Hepatocyte (in vitro differentiated cells): ENCODE measurements at places on chromosomes 3 and 15.
A peak's percentile ranks its signal among the peaks of the same experiment; 100 is the strongest.

- H3K27ac ChIP-seq, result no peak overlapping the region
- H3K4me3 ChIP-seq, result no peak overlapping the region
- H3K4me1 ChIP-seq, result no peaks in the 10 kb centered on the region
- H3K36me3 ChIP-seq, result no peaks in the 10 kb centered on the region
Measured at GRCh38 chr3:125077864-125078263, 22.1 kb upstream of the HEG1 start.

DNA sequence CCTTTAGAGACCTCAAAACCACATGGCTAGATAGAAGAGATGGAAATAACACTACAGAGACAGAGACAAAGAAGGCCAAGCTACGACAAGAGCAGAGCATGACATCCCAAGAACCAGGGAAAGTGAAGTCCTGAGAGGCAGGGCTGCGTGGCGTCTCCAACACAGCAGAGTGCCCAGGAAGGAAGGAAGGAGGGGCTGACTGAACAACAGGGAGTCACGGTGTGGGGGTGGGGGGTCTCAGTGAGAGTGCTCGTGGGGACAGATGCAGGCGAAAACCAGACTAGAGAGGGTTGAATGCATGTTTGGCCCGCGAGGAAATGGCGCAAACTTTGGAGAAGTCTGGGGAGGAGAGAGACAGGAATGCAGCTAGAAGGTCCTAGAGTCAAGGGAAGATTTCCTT is 44.0 kb downstream of the ADAMTS17 start:
- no peaks in the 10 kb centered on the region for H3K36me3 ChIP-seq
- no peak overlapping the region for H3K4me3 ChIP-seq
- no peak overlapping the region for H3K27ac ChIP-seq
- no peak for DNase-seq
- no peaks in the 10 kb centered on the region for H3K4me1 ChIP-seq

DNA sequence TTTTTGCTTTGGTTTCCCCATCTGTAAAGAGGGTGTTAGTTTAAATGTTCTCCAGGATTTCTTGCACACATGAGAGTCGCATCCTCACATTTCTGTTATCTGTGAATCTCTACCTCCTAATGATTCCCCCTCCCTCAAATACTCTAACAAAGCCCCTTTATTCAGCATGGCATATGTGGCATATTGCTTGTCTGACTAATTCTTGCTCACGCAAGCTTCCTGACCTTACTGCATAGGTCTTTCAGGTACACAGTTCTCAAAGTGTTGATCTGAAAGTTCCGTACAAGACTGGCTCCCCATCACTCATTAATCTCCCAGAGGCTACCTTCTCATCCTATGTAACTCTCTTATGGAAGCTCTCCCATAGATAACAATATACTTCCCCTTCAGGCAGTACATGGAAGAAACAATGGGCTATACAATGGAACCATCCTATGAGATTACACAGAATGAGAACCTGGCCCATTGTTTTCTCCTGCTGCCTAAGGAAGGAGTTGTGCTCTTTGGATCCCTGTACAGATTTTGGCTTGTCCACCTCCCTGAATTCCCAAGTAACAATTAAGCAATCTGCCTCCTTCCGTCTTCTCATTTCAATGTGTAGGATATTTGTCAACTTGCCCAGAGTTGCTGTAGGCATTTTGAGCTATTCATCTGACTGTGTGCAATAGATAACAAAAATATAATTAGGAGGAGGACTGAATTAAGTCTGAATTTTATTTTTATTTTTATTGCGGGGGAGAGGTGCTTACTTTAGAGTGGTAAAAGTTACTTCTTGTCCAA is 51.0 kb downstream of the PPARG start:
- no peaks in the 10 kb centered on the region for H3K4me1 ChIP-seq
- no peak overlapping the region for H3K4me3 ChIP-seq
- no peaks in the 10 kb centered on the region for H3K36me3 ChIP-seq
- no peak overlapping the region for H3K27ac ChIP-seq
- DNase-seq, result no peak
- H3K27me3 ChIP-seq, result no peaks in the 10 kb centered on the region

DNA sequence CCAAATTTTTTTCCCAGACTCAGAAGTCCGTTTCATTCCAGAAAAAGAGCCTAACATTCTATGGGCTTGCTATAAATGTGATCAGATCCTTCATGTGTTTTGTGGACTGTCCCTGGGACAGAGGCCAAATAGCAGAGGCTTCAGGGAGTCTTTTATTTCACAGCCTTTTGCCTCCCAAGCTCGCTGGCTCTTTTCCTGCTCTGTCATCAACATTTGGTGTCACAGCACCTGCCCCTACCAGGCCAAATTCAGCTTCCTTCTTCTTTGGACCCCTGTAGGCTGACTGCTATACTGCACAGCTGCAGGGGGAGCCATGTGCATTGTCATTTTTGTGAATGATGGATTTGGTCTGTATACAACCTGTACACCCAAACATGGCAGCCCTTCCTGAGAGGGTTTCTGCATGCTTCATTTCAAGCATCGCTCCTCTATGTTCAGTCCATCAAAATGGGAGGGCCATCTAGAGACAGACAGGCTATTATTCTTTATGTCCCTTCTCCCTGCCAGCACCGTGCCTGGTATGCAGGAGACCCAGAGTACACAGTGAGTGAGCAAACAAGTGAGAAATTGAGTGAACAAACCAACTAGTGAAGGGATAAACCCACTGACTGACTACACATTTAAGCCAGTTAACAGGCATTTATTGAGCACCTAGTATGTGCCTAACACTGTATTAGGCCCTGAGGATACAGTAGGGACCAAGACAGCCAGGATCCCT is 17.9 kb upstream of the RPP14 start:
- H3K4me3 ChIP-seq, result no peak overlapping the region
- no peaks in the 10 kb centered on the region for H3K27me3 ChIP-seq
- no peaks in the 10 kb centered on the region for H3K36me3 ChIP-seq

GRCh38 chr3:12590096-12590495 is 33.2 kb downstream of the MKRN2 start:
- no peaks in the 10 kb centered on the region for H3K27me3 ChIP-seq
- H3K4me3 ChIP-seq, result no peak overlapping the region
- DNase-seq, result no peak
- no peaks in the 10 kb centered on the region for H3K36me3 ChIP-seq
- no peak overlapping the region for H3K27ac ChIP-seq
- H3K4me1 ChIP-seq, result no peaks in the 10 kb centered on the region

- peak overlapping the region; percentile 77 for H3K27ac ChIP-seq
- H3K4me3 ChIP-seq, result no peak overlapping the region
- no peaks in the 10 kb centered on the region for H3K36me3 ChIP-seq
- DNase-seq, result no peak
- H3K27me3 ChIP-seq, result no peaks in the 10 kb centered on the region
Measured at GRCh38 chr3:194072691-194073279, 63.2 kb upstream of the HES1 start.

- no peaks in the 10 kb centered on the region for H3K36me3 ChIP-seq
- no peaks in the 10 kb centered on the region for H3K27me3 ChIP-seq
- no peaks in the 10 kb centered on the region for H3K4me1 ChIP-seq
- H3K27ac ChIP-seq, result no peak overlapping the region
Measured at GRCh38 chr3:160826991-160827390, 71.0 kb downstream of the PPM1L start.

DNA sequence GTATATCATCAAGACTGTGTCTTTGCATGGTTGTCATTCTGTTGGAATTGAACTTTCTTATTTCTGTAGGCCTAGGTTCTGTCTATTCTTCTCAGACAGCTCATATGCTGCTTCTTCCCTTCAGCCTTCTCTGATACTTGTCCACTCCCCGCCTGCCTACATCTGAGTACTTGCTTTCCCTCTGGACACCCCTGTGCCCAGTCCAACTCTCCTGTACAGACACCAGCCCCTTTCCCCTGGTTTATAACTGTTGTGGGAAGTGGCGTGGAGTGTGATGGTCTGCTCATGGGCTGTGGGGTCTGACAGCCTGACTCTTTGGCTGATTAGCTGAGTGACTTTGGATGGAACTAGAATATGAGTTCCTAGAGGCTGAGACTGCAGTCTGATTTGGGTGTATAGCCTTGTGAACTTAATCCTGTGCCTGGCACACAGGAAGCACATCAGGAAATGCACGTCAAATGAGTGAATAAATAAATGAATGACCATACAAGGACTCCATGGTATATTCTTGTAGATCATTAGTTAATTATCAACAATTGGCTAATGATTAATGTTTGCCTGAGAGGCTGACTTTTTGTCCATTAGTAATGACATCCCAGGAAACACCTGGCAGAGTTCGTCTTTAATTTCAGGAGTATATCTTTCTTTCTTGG is 11.8 kb downstream of the CACNA1D start:
- peaks cover 5% of the 10 kb centered on the region for H3K4me1 ChIP-seq
- peak; percentile 19 for DNase-seq
- peak overlapping the region; percentile 86 for H3K27ac ChIP-seq
- H3K27me3 ChIP-seq, result no peaks in the 10 kb centered on the region

DNA sequence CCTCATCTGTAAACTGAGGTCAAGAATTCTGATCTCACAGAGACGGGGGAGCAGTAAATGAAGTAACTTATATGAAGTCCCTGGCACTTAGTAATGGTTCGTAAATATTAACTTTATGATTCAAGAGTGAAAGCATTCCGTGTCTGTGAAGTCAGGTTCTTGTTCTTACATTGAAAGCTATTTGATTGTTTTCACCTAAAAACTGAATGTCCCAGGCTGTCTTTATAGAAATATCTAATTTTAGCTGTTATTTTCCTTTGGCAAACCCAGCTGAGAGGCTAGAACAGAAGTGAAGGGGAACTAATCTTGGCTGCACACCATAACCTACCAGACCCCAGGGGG is 84.5 kb downstream of the CHSY1 start:
- no peaks in the 10 kb centered on the region for H3K27me3 ChIP-seq
- H3K27ac ChIP-seq, result peak overlapping the region; percentile 93
- H3K4me3 ChIP-seq, result no peak overlapping the region
- no peaks in the 10 kb centered on the region for H3K36me3 ChIP-seq

DNA sequence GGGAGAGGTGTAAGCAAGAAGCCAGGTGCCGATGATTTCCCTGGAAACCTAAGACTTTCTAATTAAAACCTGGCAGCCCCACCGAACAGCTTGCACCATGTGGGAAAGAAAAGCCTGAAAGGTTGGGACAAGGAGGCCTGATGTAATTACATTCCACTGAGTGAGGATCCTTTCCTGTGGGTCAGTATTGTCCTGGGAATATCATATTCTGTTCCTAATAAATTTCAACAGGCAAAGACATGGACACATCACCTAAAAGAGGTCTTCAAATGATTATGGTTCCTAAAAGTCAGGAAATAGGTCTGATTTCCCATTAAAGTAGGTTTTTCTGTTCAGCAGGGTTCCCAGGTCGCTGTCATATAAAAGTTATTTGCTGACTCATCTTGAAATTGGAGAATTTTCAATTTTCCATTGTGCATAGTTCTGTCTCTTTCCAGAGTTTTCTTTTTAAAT is 58.5 kb downstream of the DUT start:
- no peak overlapping the region for H3K4me3 ChIP-seq
- H3K27me3 ChIP-seq, result no peaks in the 10 kb centered on the region

DNA sequence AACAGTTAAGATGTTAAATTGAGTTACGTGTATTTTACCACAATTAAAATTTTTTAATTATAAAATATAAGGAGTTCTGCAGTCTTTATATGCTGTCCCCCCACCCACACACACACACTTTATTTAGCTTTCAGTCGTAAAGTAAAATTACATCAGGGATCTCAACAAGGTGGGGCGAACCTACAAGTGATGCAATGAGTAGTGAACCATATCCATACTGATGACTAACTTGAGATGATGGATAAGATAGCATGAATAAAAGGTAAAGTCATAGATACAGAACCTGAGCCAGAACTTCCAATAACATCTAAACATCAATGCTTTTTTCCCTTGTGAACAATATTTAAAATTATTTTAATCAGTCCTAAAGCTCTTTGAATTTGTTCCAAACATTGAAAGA is 77.2 kb downstream of the VPS13C start:
- no peaks in the 10 kb centered on the region for H3K27me3 ChIP-seq
- no peaks in the 10 kb centered on the region for H3K4me1 ChIP-seq
- H3K36me3 ChIP-seq, result no peaks in the 10 kb centered on the region
- no peak overlapping the region for H3K27ac ChIP-seq

GRCh38 chr15:42971830-42972229 is 51.3 kb upstream of the TTBK2 start:
- no peaks in the 10 kb centered on the region for H3K4me1 ChIP-seq
- H3K27ac ChIP-seq, result no peak overlapping the region
- no peak overlapping the region for H3K4me3 ChIP-seq

- no peak overlapping the region for H3K27ac ChIP-seq
- no peak overlapping the region for H3K4me3 ChIP-seq
- DNase-seq, result no peak
Measured at GRCh38 chr15:83512459-83512858, 65.3 kb downstream of the SH3GL3 start.

- H3K36me3 ChIP-seq, result no peaks in the 10 kb centered on the region
- no peak for DNase-seq
- no peak overlapping the region for H3K27ac ChIP-seq
- no peaks in the 10 kb centered on the region for H3K27me3 ChIP-seq
- no peak overlapping the region for H3K4me3 ChIP-seq
Measured at GRCh38 chr3:119145128-119145499, 851 bp upstream of the TEX55 start.

GRCh38 chr3:13535905-13536304 is 13.0 kb upstream of the FBLN2 start:
- H3K27me3 ChIP-seq, result no peaks in the 10 kb centered on the region
- no peaks in the 10 kb centered on the region for H3K36me3 ChIP-seq
- no peak for DNase-seq
- H3K27ac ChIP-seq, result no peak overlapping the region

GRCh38 chr3:136819731-136820679 is 1.1 kb downstream of the SLC35G2 start:
- H3K4me1 ChIP-seq, result peaks cover 3% of the 10 kb centered on the region
- H3K27ac ChIP-seq, result no peak overlapping the region
- no peaks in the 10 kb centered on the region for H3K36me3 ChIP-seq
- H3K4me3 ChIP-seq, result peak overlapping the region; percentile 69

- H3K27ac ChIP-seq, result no peak overlapping the region
- H3K4me3 ChIP-seq, result no peak overlapping the region
- no peaks in the 10 kb centered on the region for H3K27me3 ChIP-seq
- H3K36me3 ChIP-seq, result no peaks in the 10 kb centered on the region
- H3K4me1 ChIP-seq, result no peaks in the 10 kb centered on the region
- peak; percentile 25 for DNase-seq
Measured at GRCh38 chr3:161171113-161171512, 50.0 kb upstream of the NMD3 start.

- H3K27ac ChIP-seq, result no peak overlapping the region
- H3K27me3 ChIP-seq, result no peaks in the 10 kb centered on the region
- no peaks in the 10 kb centered on the region for H3K4me1 ChIP-seq
- no peak overlapping the region for H3K4me3 ChIP-seq
Measured at GRCh38 chr3:184968115-184968514, 156.1 kb downstream of the VPS8 start.

GRCh38 chr15:64651601-64652191 is 123.7 kb downstream of the RBPMS2 start:
- peak overlapping the region; percentile 41 for H3K27ac ChIP-seq
- H3K27me3 ChIP-seq, result no peaks in the 10 kb centered on the region
- no peak overlapping the region for H3K4me3 ChIP-seq
- peaks cover 14% of the 10 kb centered on the region for H3K4me1 ChIP-seq

DNA sequence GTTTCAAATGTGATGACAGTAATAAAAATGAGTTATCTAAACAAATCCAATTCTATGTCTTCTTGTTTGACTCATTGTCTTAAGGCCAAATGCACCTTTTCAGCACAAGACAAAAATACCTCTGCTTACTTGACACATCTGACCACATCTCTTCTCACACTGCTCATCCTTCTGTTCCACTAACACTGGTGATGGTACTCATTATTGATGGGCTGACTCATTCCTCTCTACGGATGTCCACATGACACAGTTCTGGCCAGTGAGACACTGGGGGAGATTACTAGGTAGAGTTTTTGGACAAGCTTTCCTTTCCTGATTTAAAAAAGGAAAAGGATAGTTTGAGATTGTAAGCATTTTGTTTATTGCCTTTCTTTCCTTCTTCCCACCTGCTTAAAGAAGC is 410.6 kb upstream of the THRB start:
- no peaks in the 10 kb centered on the region for H3K4me1 ChIP-seq
- H3K4me3 ChIP-seq, result no peak overlapping the region
- no peak overlapping the region for H3K27ac ChIP-seq
- no peaks in the 10 kb centered on the region for H3K27me3 ChIP-seq
